ENCODE measurements at places on chromosomes 3 and 15.

DNA sequence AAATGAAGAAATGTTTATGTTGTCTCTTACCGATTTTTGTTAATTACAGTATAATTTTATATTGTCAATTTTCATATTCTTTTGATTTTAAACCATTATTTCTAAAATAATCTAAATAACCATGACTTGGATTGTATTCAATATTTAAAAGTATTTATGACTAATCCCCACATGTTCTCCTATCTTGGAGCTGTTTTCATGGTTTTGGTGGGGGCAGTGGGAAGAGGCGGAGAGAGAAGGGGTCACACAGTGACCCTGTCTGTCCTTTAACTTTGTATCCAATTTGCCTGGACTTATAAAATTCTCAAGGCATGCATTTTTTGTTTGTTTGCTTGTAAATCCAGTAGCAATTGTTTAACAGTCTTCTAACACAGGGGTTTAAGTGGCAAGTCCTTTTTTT is 407.4 kb downstream of the NTRK3 start:
- DNase-seq = no peak

- DNase-seq = no peak
Observed at GRCh38 chr15:101570241-101570640, 80.7 kb upstream of the PCSK6 start.

DNA sequence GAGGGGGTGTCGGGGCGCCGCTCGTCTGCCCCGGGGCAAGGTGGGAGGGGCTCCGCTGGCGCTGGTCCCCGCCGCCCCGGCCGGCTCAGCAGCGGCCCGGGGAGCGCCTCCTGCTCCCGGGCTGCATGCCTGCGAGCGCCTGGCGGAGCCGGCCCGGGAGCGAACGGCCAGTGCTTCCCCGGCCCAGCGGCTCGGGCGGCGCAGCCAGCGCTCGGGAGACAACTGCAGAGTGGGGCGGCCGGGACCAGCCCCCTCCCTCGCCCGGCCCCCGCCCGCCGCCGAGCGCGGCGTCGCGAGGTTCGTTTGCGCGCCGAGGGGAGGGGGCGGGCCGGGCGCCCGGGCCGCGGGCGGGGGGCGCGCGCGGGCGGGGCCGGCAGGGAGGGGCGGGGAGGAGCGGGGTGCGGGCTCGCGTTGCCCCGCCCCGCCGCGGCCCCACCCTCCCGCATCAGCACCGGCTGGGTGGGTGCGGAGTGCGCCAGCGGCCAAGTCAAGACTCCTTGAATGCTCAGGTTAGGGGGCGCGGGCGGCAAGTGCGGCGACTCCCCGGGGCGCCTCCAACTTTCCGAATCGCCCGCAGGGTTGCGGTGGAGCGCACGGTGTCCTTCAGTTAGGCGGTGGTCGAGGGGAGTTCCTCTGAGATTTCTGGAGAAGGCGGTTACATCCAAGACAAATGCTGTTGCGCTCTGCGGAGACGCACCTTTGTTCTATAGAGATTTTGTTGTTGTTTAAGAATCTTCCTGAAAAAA is at the start of gene RGMA:
Gene RGMA, minus strand, starts transcription at position 231 of the 746 bp plus-strand sequence. CDS start 279 bp downstream, outside the sequence.
- no peak for DNase-seq

DNA sequence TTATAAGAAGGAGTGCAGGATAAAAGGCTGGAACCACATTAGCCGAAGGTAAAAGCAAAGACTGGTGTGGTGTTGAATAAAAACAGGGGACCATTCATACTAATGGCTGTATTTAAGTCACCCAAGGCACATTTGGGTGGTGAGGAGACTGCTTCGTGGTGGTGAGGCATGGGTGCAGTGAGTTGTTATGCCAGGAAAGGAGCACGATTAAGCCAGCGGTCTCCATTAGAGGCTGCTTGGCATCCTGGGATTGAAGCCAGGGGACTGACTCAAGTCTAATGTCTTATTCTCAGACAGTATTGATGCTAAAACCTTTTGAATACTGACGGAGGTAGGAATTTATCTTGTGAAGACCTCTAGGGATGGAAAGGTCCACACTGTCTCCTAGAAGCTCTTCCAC is 21.9 kb downstream of the FEM1B start:
- no peak for DNase-seq

DNA sequence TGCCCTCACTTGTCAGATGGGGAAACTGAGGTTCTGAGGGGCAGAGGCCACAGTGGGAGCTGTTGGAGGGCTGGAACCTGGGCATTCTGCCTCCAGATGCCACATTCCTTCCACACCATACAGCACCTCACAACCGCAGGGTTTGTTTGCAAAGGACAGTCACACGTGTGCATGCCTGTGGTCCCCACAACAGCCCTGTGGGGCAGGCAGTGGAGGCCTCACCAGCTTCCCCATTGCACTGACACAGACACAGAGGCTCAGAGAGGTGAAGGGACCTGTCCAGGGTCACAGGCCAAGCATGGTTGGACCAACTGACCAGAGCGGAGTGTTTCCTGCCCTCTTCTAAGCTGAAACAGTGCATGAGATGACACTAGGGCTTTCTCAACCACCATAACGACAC is 75.2 kb upstream of the SEC13 start:
- no peak for DNase-seq

DNA sequence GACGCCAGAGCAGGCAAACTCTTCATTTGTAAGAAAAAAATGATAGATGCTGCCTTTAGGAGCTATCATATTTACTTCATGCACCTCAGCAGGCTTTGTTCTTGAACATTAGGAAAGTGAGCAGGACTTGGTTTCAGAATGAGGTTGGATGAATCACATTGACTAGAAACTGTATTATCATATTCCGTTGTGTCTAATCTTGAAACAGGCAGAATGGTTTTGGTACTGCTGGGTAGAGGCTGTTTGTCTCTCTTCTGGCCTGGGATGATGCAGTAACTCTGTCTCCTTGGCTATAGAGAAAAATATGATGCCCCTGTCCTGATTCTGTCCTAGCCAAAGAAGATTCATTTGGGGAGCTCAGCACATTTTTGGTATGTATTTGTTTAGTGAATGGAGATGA is 344.2 kb upstream of the GRM7 start:
- no peak for DNase-seq

- DNase-seq = no peak
Observed at GRCh38 chr3:187019542-187020072, 89.3 kb downstream of the ST6GAL1 start.

GRCh38 chr3:61718565-61718964 is 157.2 kb downstream of the PTPRG start:
- DNase-seq = no peak

GRCh38 chr3:185582871-185583270 is 3.2 kb upstream of the SENP2 start:
- no peak for DNase-seq

- no peak for DNase-seq
Observed at GRCh38 chr15:67405208-67406191, 115.4 kb upstream of the C15orf61 start.

DNA sequence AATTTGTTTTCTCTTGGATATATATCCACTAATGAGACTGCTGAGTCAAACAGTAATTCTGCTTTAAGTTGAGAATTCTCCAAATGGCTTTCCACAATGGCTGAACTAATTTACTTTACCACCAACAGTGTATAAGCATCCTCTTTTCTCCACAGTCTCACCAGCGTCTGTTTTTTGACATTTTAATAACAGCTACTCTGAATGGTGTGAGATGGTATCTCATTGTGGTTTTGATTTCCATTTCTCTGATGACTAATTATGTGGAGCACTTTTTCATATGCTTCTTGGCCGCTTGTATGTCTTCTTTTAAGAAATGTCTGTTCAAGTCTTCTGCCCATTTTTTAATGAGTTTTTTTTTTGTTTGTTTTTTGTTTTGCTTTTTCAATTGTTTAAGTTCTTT is 206.2 kb downstream of the CTNNB1 start:
- no peak for DNase-seq

GRCh38 chr15:63902671-63903035 is 68.9 kb upstream of the HERC1 start:
- no peak for DNase-seq

- DNase-seq = no peak
Observed at GRCh38 chr15:59522988-59523461, 85.0 kb downstream of the FAM81A start.

- DNase-seq = no peak
Observed at GRCh38 chr3:58494107-58494506, 2.2 kb downstream of the KCTD6 start.
